ENCODE measurements at places on chromosomes 13 and 19. TPM values are rescaled to one million over a fixed set of nuclear protein-coding genes. Genes with fewer than 3 reads are reported as not detected.

The CYP4F11 gene
- total RNA-seq, result 9.6 TPM

The ZNF101 gene
- total RNA-seq, result 8.3 TPM

The LGALS4 gene
- 3.5 TPM for total RNA-seq

The SAFB2 gene
- 80.6 TPM for total RNA-seq

The GJB2 gene
- 1.1 TPM for total RNA-seq

The LENG9 gene
- 8.5 TPM for total RNA-seq

The KLK2 gene
- not detected for total RNA-seq

The CGB2 gene
- total RNA-seq, result not detected

The USPL1 gene
- 25.3 TPM for total RNA-seq

The IRGC gene
- not detected for total RNA-seq
